Renal cortical epithelial cell (primary cell): ENCODE measurements at places on chromosomes 5 and 9.

DNA sequence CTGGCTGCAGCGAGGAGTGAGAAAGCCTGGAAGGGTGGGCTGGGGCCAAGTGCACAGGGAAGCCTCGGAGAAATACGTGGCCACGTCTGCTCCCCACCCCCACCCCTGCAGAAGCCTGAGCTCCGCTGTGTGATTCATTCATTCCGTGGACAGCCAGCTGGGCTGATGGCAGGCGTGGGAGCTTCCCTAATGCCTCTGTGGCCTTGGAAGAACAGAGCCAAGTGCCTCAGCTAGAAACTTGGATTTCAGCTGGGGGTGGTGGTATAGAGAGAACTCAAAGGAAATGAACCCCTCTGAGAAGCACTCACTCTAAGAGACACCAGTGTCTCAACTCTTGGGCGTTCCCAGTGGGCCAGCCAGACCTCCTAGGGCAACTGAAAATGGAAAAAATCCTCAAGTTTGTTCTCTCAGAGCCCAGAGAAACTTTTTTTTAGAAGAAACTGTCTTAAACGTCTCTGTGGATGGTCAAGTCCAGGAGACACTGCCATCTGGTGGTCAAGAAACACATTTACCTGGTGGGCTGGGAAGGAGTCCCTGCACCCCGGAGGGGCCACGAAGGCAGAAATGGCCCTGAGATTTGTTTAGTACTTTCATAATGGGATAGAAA, 18.0 kb downstream of the ATOX1 start:
- DNase-seq = peak; percentile 67

GRCh38 chr9:128362774-128363173, 8.4 kb upstream of the URM1 start:
- DNase-seq = no peak

- DNase-seq = peak; percentile 89
Observed at GRCh38 chr5:132677191-132677590, 3.4 kb downstream of the IL4 start.

- no peak for DNase-seq
Observed at GRCh38 chr5:1228120-1228519, 2.9 kb downstream of the SLC6A18 start.

DNA sequence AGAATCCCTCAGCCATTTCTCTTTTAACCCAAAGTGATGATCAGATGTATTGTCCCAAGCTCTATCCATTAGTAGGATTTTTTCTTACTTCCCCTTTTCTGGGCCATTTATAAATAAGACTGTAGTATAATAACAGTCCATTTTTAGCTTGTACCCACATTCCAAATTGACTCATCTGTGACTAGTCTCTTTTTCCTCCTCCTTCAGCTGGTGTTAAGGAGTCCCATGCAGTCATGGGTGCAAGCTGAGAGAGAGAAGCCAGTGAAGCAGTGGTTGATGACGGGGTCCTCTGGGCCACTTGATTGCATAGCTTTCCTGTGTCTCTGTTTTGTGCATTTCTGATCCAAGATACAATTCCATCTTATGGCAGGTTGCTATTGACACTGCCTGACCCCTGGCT, 476.0 kb upstream of the CD180 start:
- DNase-seq = no peak

DNA sequence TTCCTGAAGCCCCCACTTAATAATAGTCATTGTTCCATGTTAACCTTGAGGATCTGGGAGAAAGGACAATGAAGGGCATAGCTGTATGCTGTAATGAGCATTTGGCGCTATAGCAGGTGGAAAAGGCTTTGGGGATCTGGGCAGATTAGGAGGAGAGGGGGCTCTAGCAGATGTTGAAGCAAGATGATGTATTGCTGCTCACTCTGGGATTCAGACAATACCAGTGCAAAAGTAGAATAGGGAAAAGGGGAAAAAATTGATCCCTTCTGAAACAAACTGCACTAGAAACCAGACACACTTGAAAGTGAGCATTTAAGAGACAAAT, 575.3 kb upstream of the MEF2C start:
- no peak for DNase-seq

- no peak for DNase-seq
Observed at GRCh38 chr5:170469414-170469813, 34.4 kb upstream of the KCNIP1 start.

- DNase-seq = peak; percentile 99
Observed at GRCh38 chr5:120139039-120139438, 325.1 kb upstream of the PRR16 start.

- DNase-seq = peak; percentile 74
Observed at GRCh38 chr5:93378073-93378472, 202.9 kb downstream of the NR2F1-AS1 start.
